ENCODE measurements at places on chromosomes 6 and 20.

- no peak for DNase-seq
These were observed 527.0 kb downstream of the CDH26 start for GRCh38 chr20:60485012-60485760.

- DNase-seq, result no peak
These were observed 239.5 kb downstream of the SLC35F1 start for GRCh38 chr6:118146584-118146983.

DNA sequence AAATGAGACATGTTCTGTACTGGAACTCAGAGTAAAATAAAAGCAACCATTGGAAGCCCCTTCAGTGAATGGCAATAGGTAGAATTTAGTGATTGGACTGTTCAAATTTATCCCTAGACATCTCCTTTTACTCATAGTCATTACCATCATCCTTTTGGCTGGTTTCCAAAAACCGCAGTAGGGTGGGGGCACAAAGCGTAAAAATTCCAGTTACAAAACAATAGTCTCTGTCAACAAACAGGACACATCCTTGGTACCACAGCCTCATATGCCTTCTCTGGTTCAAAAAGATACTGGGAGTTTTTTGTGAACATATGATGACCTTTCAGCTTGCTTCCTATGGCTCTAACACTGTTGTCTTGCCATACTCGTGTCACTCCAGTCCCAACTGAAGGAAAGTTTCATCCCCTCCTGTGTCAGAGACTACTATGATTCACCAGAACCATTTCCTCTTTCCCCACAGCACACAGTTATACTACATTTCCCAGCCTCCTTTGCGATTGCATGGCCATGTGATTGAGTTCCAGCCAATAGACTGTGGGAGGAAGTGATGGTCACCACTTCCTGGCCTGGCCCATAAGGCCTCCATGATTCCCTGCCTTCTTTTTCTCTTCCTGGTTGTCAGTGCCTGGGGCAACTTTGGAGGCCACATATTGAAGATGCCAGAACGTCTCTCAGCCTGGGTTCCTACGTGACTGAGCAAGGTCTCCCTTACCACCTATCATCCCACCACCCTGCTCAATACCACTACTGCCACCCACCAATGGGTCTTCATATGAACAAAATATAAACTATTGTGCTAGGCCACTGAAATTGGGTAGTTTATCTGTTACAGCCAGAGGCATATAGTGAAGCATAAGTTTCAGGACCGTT is 162.4 kb downstream of the ID4 start:
- no peak for DNase-seq

GRCh38 chr20:58623579-58624473 is 27.3 kb upstream of the STX16 start:
- DNase-seq, result no peak

DNA sequence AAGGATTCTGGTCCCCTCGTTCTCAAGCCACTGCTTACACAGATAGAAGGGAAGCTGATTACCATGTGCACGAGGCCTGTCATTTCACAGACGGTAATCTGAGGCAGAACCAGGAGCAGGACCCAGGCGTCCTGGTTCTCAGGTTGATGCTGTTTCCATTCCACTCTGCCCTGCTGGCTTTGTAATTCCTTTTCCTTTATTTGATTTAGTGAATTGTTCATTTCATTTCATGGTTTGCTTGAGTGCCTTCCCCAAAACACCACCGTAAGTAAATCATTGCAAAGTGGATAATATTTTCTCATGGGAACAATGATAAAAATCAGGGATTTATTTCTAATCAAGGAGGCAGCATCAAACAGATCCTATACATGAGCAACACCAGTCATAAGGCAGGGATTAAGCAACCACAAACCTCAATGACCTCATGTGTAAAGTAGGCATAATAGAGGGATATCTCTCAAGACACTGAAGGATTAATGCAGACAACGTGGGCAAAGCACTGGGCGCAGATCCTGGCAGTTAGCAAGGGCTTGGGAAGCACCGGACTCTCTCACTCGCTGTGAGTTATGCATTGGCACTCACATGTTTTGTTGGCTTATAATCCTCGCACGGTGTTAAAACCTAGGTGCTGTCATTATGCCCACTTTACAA is 229.5 kb upstream of the FOXQ1 start:
- no peak for DNase-seq

- DNase-seq, result no peak
These were observed 21.7 kb upstream of the KIAA1586 start for GRCh38 chr6:57024775-57025174.

DNA sequence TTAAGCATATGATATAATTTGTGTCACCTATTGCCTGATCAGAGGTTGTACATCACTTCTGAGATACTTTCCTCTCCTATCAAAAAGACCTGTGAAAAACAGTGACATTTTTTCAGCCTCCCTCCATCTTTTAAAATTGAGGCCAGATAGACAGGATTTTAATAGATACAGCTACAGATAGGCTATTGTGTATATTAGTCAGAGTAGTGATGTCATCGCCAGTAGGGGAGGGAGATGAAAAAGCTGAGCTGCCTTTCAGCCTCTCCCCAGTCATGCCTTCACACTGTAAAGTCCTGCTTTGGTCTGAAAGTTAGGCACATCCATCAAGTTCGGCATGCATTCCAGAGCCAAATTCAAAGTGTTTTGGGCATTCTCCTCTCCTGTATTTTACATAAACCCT is 7.9 kb upstream of the PABPC1L start:
- DNase-seq, result no peak

GRCh38 chr20:9912858-9913434 is 74.1 kb upstream of the PAK5 start:
- peak; percentile 12 for DNase-seq

DNA sequence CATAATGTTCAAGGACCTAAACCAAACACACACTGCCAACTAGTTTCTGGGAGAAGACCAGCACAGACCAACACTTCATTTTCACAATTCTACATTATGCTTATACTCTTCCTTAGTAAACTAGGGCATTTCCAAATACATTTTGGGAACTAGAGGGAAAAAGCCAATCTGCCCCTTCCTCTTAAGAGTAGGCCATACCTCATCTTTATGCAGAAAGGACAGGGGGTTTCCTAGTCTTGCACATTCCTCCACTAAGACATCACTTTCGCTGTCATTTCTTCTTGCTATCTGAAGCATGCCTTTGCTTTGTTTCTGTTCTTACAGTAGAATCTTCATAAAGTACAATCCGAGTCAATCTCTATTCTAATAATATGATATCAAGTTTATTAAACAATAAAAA is 105.7 kb downstream of the SMLR1 start:
- no peak for DNase-seq

GRCh38 chr6:96212066-96212465 is 196.3 kb downstream of the FUT9 start:
- DNase-seq, result no peak

GRCh38 chr6:84242265-84242664 is 14.8 kb upstream of the CEP162 start:
- no peak for DNase-seq

GRCh38 chr20:50713657-50714101 is 17.7 kb upstream of the PARD6B start:
- no peak for DNase-seq

DNA sequence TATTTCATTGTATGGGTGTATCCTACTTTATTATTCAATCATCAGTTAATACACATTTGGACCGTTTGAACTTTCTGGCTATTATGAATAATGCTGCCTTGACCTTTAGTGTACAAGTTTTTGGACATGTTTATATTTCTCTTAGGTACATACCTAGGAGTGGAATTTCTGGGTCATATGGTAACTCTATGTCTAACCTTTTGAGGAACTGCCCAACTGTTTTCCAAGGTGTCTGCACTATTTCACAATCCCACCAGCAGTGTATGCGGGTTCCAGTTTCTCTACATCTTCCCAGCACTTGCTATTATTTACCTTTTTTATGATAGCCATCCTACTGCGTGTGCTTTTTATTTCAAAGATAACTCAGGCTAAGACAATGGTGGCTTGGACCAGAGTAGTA is 14.3 kb upstream of the SLC13A3 start:
- no peak for DNase-seq

Measured in NCI-H1436 (cell line).